ENCODE measurements at places on chromosomes 13 and 19.
A peak's percentile ranks its signal among the peaks of the same experiment; 100 is the strongest.

DNA sequence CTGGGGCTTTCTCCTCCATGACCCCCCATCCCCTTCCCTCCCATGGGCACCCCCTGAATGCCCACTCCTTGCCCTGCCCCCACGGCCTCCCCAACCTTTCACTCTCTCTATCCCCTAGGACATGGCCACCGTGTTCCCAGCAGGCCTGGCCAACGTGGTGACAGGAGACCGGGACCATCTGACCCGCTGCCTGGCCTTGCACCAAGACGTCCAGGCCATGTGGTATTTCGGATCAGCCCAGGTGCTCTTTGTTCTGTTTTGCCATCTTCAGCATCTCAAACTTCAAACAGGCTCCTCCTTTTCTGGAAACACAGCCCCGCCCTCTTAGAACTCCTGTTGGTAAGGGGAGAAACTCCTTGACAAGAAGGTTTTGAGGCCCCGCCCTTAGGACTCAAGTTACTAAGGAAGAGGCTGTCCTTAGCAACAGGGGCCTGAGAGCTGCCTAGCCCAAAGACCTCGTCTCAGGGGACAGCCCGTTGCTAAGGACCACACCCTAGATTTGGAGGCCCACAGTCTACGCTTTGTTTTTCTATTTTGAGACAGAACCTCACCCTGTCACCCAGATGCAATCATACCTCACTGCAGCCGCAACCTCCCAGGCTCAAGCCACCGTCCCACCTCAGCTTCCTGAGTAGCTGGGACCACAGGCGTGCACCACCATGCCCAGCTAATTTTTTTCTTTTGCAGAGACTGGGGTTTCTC is 5.1 kb upstream of the FLT3LG start:
- peak; percentile 62 for DNase-seq

GRCh38 chr13:114111577-114111976 is 20.8 kb downstream of the RASA3 start:
- no peak for DNase-seq

DNA sequence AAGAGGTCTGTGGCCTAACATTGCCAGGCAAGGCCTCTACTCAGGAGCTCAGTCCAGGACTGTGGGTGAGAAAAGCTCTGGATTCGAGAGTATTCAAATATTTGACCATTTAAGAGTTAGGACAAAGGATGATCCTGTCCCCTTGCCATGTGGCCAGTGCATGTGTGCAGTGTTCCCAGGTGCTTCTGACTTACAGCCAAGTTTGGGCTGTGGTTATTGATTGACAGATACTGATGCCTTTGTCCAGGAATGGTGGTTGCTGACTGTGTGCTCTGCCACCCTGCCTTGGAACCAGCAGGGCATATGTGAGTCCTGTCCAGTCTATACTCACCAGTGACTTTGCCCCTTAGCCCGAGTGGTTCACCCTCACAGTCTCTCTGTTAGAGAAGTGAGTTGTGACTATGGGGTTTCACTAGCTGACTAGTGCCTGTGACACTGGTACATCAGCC is 51.9 kb downstream of the GARRE1 start:
- no peak for DNase-seq

DNA sequence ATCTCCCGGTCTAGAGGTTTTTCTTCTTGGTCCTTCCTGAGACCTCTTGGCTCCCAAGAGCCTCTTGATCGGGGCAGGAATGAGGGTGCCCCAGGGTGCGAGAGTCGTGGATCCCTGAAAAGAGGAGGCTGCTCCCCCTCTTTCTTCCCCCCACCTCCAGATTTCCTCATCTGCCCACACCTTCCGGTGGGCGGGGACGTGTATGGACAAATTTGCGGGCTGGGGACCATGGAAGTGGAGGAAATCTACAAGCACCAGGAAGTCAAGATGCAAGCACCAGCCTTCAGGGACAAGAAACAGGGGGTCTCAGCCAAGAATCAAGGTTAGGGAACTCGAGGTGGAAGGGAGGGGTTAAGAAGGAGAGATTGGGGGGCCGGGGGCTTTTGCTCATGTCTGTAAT is at the start of gene MCEMP1:
TSS of gene MCEMP1 (plus strand) at position 237 of the 400 bp plus-strand sequence. CDS start at position 268, 31 bp downstream.
- DNase-seq = no peak

GRCh38 chr19:56566904-56567273 is 379 bp upstream of the ZNF470 start:
- DNase-seq = peak; percentile 29

DNA sequence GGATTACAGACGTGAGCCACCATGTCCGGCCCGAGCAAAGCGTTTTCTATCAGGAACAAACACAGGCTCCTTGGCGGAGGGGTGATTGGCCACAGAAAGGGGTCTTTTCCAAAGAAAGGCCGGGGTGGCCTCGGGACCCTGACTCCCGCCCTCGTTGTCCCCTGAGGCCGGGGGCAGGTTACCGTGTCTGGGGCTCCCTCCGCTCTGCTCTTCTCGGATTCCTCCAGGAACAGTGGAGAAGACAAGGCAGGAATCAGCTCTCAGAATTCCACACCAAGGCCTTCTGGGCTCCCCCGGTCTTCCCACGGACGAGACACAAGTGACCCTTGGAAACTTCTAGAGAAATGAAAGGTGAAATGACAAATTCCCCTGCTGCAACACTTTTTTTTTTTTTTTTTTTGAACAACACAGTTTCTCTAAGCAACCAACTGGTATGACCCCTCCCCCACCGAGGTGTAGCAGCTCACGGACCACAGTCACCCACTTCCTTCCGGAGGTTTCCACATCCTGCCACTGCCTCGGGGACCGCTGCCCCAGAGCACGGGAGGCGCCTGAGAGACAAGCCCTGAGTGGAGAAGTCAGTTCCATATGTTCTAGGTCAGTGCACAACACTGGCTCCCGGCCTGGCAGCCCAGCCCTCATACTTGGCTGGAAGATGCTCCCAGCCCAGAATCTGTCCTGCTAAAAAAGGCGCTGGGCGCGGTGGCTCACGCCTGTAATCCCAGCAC is 11.0 kb downstream of the MOB3A start:
- DNase-seq = peak; percentile 87

GRCh38 chr13:98105929-98106336 is 37.0 kb upstream of the FARP1 start:
- DNase-seq = no peak

GRCh38 chr19:13681509-13681908 is 82.8 kb upstream of the MRI1 start:
- no peak for DNase-seq

- no peak for DNase-seq
Measured at GRCh38 chr19:11164879-11165406, 9.4 kb upstream of the SPC24 start.

DNA sequence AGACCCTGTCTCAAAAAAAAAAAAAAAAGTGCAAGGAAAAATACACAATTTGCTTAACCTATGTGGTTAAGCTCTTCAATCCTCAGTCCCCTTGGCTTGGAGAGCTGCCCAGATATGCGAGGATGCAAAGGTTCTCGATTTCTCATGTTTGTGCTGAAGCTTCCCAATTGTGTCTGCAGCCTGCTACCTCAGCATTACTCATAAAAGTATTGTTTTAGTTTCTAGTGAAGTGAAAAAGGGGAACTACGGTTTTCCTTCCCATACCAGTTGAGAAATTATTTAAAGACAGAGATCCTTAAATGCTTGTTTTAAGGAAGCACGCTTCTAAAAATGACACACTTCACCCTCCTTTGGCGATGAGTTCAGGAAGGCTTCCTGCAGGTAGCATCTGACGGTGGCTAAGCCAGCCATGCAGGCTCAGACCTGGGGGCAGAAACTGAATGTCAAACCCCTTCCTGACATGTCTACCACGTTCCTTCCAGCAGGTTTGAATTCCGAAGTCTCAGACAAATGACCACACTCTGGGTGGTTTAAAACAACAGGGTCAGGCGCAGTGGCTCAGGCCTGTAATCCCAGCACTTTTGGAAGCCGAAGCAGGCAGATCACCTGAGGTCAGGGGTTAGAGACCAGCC is 47.9 kb downstream of the RUBCNL start:
- no peak for DNase-seq

GRCh38 chr19:40403262-40403984 is 9.8 kb downstream of the PRX start:
- DNase-seq = peak; percentile 78

GRCh38 chr19:48999481-49000325 is 6.0 kb downstream of the RUVBL2 start:
- peak; percentile 58 for DNase-seq

- DNase-seq = no peak
Measured at GRCh38 chr13:114112826-114113322, 19.5 kb downstream of the RASA3 start.

- DNase-seq = no peak
Measured at GRCh38 chr19:52991484-52991883, 22.2 kb upstream of the ERVV-1 start.

DNA sequence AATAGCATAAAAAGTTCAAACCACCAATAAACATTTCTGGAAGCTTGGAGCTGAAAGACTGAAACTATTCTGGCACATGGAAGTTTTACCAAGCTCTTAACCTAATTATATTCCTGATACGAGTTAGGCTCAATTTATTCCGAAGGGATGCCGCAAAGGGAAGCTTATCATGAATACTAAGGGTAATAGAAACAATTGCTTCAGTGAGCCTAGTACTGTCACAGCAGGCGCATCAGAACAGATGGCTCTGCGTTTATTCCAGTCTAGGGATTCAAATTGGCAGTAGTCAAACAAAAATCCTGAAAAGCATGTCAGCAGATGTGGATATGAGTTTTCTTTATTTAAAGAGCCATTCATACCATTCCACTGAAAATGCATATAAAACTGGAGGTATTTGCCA is 779.5 kb downstream of the GPC5 start:
- no peak for DNase-seq

DNA sequence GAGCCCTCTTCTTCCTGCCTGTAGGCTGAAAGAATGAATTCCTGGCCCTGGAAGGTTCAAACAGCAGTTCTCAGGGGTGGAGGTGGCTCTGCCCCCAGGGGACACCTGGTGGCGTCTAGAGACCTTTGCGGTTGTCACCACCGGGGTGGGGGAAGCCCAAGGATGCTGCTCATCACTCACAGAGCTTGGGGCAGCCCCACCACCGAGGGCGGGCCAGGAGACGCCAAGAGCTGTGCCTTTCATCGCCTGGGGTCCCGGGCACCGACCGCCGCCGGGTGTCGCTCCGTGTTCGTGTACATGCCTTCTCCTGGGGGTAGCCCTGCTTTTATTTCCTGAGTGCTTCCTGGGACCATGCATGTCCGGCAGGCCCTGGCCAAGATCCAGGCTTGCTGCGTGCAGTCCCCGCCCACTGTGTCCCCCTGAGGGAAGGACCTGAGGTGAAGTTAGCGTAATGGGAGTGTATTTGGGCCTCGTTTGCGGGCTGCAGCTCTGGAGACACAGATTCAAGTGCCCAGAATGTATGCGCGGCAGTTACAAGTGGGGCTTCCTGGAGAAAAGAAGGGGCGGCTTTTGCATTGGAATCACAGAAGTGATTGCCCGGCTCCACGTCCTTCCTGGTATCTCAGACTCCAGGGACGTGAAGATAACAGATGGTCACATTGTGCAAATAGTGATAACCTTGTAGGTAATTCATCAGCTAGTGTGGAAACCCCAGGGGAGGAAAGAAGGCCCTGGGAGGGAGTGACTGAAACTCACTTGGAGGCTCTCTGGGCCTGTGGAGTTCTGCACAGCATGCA is 7.8 kb downstream of the DOT1L start:
- DNase-seq = peak; percentile 80

DNA sequence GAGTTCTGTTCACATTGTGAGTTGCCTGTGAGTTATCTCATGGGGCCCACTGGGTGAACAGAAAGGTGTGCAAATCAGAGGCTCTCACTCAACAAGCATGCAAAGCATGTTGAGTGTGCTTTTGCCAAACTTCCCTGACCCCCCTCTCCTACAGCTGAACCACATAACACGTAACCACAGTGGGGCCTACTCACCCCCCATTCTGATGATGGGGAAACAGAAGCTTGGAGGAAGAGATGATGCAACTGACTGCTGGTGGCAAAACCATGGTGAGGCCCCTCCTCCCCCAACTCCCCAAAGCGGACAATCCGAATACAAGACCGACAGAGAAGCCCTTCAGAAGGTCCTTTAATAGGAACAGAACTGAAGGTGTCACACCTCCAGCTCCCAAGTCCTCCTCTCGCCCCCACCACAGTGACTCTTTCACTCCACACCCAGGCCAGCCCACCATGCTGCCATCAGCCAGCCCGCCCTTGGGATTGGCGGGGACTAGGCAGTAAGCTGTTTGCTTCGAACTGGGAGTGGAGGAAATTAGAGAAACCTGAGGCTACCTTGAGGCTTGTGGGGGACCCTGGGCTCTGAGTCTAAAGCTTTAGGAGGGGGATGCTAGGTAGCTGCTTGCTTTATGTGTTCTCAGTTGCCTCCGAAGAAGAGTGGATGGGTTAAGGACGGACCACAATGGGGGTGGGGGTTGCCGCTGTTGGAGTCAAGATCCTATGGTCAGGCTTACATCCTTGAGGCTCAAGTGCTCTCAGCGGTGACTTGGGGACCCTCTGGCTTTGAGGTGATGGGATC is 3.8 kb downstream of the ZNF784 start:
- DNase-seq = no peak

- DNase-seq = no peak
Measured at GRCh38 chr13:32316501-32316900, 1.2 kb downstream of the BRCA2 start.

DNA sequence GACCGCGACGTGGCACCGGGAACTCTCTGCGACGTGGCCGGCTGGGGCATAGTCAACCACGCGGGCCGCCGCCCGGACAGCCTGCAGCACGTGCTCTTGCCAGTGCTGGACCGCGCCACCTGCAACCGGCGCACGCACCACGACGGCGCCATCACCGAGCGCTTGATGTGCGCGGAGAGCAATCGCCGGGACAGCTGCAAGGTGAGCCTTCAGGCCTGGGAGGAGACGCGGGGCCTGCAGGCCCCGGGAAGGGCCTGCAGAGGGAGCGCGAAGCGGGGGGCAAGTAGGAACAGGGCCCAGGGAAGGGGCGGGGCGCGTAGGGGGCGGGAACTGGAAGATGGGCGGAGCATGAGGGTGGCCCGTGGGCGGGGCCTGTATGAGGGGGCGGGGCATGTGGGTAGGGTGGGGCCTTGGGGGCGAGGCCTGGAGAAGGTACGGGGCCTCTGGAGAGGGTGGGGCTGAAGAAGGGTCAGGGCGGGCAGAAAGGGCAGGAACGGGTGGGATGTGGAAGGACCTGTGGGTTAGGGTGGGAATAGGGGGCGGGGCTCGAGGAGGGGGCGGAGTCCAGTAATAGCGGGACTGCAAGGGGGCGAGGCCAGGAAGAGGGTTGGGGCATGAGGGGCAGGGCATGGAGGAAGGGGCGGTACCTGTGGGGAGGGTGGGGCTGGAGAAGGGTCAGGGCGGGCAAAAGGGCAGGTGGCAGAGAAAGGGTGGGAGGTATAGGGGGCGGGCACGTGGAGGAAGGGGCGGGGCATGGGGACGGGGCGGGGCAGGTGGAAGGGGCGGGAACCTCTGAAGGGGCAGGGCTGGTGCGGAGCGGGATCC is 2.5 kb downstream of the CFD start:
- peak; percentile 65 for DNase-seq
